SJSA1 (cell line): ENCODE measurements at places on chromosomes 5 and 9. TPM values are rescaled to one million over a fixed set of nuclear protein-coding genes. Genes with fewer than 3 reads are reported as not detected.

ST8SIA4 gene
- not detected in 2 replicates for total RNA-seq

NR4A3 gene
- 0.24 TPM in 1 of 2 replicates, not detected in the other for total RNA-seq

C9orf153 gene
- total RNA-seq = 0.39 TPM in 1 of 2 replicates, not detected in the other

BSPRY gene
- not detected in 2 replicates for total RNA-seq

LEAP2 gene
- total RNA-seq = 0.37 and 5.5 TPM in 2 replicates

INSL6 gene
- not detected in 2 replicates for total RNA-seq

ABL1 gene
- 20.5 and 24.7 TPM in 2 replicates for total RNA-seq

C5orf58 gene
- not detected in 2 replicates for total RNA-seq
